ENCODE measurements at places on chromosomes 3 and 15.

DNA sequence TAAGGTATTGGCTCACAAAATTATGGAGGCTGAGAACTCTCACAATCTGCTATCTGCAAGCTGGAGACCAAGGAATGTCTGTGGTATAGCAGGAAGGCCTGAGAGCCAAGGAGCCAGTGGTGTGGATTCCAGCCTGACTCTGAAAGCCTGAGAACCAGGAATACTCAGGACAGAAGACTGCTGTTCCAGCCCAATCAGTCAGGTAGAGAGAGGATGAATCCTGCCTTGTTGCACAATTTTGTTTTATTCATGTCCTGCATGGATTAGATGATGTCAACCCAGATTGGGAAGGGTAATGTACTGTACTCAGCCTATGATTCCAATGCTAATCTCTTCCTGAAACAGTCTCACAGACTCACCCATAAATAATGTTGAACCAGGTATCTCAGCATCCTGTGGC, 312.4 kb upstream of the KCNMB2 start:
- no peak for DNase-seq
- no peaks in the 10 kb centered on the region for H3K27me3 ChIP-seq
- no peak overlapping the region for H3K4me3 ChIP-seq
- H3K36me3 ChIP-seq: no peaks in the 10 kb centered on the region
- H3K4me1 ChIP-seq: no peaks in the 10 kb centered on the region
- H3K27ac ChIP-seq: no peak overlapping the region

DNA sequence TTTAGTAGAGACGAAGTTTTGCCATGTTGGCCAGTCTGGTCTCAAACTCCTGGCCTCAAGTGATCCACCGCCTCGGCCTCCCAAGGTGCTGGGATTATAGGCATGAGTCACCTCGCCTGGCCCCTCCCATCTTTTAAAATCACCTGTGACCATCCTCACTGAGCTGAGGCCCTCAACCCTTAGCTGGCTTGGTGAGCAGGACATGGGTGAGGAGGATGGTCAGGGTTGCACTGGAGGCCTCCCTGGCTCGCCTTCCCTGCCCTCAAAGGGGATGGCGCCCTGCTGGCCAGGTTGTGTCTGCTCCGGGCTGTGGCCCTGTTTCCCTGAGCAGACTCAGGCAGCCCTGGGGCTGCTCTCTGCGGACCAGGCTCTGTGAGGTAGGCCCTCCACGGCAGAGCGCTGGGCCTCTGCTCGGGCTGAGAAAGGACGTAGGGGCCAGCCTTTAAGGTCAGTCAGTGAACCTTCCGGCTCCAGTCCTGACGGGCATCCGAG, 33.7 kb downstream of the SYNM start:
- no peak overlapping the region for H3K27ac ChIP-seq
- no peak overlapping the region for H3K4me3 ChIP-seq
- H3K4me1 ChIP-seq: peaks cover 24% of the 10 kb centered on the region
- DNase-seq: no peak
- no peaks in the 10 kb centered on the region for H3K36me3 ChIP-seq
- no peaks in the 10 kb centered on the region for H3K27me3 ChIP-seq

DNA sequence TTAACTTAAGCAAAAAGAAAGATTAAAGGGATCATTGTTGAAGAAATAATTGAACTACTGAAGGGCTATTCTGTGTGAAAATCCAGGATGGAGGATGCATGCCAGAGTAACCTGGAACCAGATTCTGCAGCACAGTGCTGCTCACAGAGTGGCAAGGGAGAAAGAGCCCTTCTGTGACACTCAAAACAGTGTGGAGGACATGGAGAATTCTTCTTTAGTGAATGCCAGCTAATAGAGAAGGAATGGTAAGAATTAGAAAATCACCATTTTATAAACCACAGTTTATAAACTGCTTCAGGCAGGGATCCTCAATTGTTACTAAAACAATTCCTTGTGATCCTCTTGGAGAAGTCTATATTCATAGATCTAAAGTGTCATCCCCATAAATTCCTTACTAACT, 70.4 kb upstream of the ARHGEF26 start:
- H3K36me3 ChIP-seq: no peaks in the 10 kb centered on the region
- H3K4me1 ChIP-seq: 0 out of 2 replicates have a peak, but pooled peaks cover under 1% of the 10 kb centered on the region
- DNase-seq: no peak
- no peak overlapping the region for H3K27ac ChIP-seq
- H3K27me3 ChIP-seq: no peaks in the 10 kb centered on the region
- no peak overlapping the region for H3K4me3 ChIP-seq

DNA sequence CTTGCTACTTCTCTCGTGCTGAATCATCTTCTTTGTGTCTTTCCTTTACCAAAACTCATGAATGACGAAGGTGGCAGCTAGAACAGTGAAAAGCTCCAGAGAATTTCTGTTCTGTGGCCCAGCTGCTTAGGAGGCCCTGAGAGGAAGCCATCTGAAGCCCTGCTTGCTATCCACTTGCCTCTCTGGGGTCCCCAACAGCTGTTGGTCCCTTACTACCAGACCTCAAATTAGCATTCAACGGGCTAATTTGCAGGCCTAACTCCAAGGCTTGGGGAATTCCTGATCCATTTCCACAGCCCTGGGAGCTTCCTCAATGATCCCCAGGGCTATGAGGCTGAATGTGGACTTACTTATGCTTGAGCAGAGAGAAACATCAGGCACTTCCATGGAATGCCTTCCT, 37.5 kb upstream of the FSTL1 start:
- no peak overlapping the region for H3K4me3 ChIP-seq
- no peaks in the 10 kb centered on the region for H3K27me3 ChIP-seq
- no peak for DNase-seq

GRCh38 chr3:174356596-174356995, 502.5 kb upstream of the NAALADL2 start:
- no peaks in the 10 kb centered on the region for H3K36me3 ChIP-seq
- H3K4me1 ChIP-seq: no peaks in the 10 kb centered on the region
- H3K27ac ChIP-seq: no peak overlapping the region
- no peak overlapping the region for H3K4me3 ChIP-seq
- H3K27me3 ChIP-seq: no peaks in the 10 kb centered on the region
- DNase-seq: no peak

DNA sequence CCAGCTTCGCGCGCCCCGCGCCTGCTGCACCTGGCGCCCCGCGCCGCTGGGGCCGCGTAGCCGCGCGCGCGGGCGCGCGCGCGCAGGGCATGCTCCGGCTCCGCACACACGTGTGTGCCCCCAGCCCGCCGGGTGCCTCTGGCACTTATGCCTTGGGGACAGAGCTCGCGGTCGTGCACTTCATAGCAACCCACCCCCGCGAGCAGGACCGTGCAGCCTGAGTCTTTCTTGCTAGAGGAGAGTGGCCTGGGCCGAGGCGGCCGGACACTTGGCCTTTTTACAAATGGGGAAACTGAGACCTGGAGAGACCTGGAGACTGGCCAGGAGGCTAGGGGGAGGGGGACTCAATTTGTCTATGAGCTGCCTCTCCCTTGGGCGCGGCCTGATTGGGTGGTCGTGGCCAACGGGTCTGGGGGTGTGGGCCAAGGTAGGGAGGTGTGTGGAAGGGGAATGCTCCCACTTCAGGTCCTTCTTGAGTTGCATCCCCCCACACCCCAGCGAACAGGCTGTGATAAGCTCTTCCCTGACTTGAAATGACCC, 562 bp downstream of the NBEAL2 start:
- 0 out of 2 replicates have a peak, but pooled peaks cover 5% of the 10 kb centered on the region for H3K27me3 ChIP-seq
- no peaks in the 10 kb centered on the region for H3K36me3 ChIP-seq

GRCh38 chr3:94416768-94417167, 353.9 kb downstream of the NSUN3 start:
- H3K27ac ChIP-seq: no peak overlapping the region
- H3K36me3 ChIP-seq: no peaks in the 10 kb centered on the region
- no peaks in the 10 kb centered on the region for H3K27me3 ChIP-seq
- no peak overlapping the region for H3K4me3 ChIP-seq

GRCh38 chr3:75242012-75242735, 422.0 kb upstream of the FRG2C start:
- no peak overlapping the region for H3K27ac ChIP-seq
- H3K36me3 ChIP-seq: no peaks in the 10 kb centered on the region
- H3K4me1 ChIP-seq: peaks cover 5% of the 10 kb centered on the region
- no peaks in the 10 kb centered on the region for H3K27me3 ChIP-seq

DNA sequence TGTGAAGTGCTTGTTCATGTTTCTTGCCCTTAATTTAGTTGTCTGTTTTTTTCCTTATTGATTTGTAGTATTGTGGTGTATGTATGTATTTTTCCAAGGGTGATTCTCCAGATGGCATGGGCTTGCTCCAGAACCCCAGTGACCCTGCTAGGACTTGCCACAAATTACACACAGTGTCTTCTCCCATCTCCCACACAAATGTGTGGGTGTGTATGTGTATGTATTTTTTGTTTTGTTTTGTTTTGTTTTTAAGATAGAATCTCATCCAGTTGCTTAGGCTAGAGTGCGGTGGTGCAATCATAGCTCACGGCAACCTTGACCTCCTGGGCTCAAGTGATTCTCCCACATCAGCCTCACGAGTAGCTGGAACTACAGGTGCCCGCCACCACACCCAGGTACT, 36.2 kb upstream of the ARID3B start:
- no peak for DNase-seq
- no peaks in the 10 kb centered on the region for H3K27me3 ChIP-seq
- H3K4me1 ChIP-seq: no peaks in the 10 kb centered on the region
- H3K27ac ChIP-seq: no peak overlapping the region

GRCh38 chr3:64808061-64808460, 120.3 kb upstream of the ADAMTS9 start:
- DNase-seq: no peak
- H3K27ac ChIP-seq: no peak overlapping the region
- H3K36me3 ChIP-seq: no peaks in the 10 kb centered on the region
- H3K27me3 ChIP-seq: no peaks in the 10 kb centered on the region
- no peak overlapping the region for H3K4me3 ChIP-seq
- H3K4me1 ChIP-seq: no peaks in the 10 kb centered on the region

GRCh38 chr3:142962520-142963233, 797 bp downstream of the PAQR9 start:
- peaks cover 49% of the 10 kb centered on the region for H3K27me3 ChIP-seq
- H3K4me3 ChIP-seq: peak overlapping the region; percentile 58
- H3K4me1 ChIP-seq: peaks cover 3% of the 10 kb centered on the region
- peak; percentile 53 for DNase-seq
- H3K36me3 ChIP-seq: no peaks in the 10 kb centered on the region
- no peak overlapping the region for H3K27ac ChIP-seq

- DNase-seq: no peak
- H3K36me3 ChIP-seq: no peaks in the 10 kb centered on the region
- H3K4me1 ChIP-seq: peaks cover 13% of the 10 kb centered on the region
- no peak overlapping the region for H3K27ac ChIP-seq
- no peaks in the 10 kb centered on the region for H3K27me3 ChIP-seq
Measured at GRCh38 chr3:4505688-4506558, 12.8 kb downstream of the ITPR1 start.

DNA sequence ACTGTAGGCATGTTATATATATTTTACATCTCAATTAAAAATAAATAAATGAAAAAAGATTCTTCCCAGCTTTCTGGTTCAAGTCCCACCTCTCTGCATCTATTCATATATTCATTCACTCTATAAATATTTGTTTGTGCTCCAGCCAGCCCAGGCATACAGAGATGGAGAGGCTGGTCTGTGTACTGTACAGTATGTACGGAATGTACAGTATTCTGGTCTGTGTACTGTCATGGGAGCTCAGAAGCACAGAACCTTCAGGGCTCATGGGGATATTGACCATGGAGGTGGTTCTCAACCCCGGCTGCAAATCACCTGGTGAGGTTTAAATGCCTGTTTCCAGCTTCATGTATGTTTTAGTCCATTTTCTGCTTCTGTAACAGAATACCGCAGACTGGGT, 13.8 kb downstream of the CORO2B start:
- no peaks in the 10 kb centered on the region for H3K4me1 ChIP-seq
- no peak for DNase-seq
- H3K27me3 ChIP-seq: no peaks in the 10 kb centered on the region
- H3K4me3 ChIP-seq: no peak overlapping the region
- no peaks in the 10 kb centered on the region for H3K36me3 ChIP-seq

GRCh38 chr3:130601442-130601971, 84.5 kb downstream of the COL6A6 start:
- DNase-seq: no peak
- no peak overlapping the region for H3K4me3 ChIP-seq
- H3K27me3 ChIP-seq: no peaks in the 10 kb centered on the region
- H3K36me3 ChIP-seq: no peaks in the 10 kb centered on the region
- H3K27ac ChIP-seq: no peak overlapping the region
- H3K4me1 ChIP-seq: no peaks in the 10 kb centered on the region

DNA sequence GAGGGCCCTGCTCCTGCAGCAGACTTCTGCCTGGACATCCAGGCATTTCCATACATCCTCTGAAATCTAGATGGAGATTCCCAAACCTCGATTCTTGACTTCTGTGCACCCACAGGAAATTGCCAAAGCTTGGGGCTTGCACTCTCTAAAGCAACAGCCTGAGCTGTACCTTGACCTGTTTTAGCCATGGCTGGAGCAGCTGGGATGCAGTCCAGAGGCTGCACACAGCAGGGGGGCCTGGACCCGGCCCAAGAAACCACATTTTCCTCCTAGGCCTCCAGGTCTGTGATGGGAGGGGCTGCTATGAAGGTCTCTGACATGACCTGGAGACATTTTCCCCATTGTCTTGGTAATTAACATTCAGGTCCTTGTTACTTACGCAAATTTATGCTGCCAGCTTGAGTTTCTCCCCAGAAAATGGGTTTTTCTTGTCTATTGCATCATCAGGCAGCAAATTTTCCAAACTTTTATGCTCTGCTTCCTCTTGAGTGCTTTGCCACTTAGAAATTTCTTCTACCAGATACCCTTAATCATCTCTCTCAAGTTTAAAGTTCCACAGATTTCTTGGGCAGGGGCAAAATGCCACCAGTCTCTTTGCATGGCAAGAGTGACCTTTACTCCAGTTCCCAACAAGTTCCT, 11.8 kb upstream of the MYO5A start:
- H3K27ac ChIP-seq: no peak overlapping the region
- H3K4me1 ChIP-seq: no peaks in the 10 kb centered on the region
- H3K36me3 ChIP-seq: no peaks in the 10 kb centered on the region
- H3K27me3 ChIP-seq: no peaks in the 10 kb centered on the region
- peak; percentile 8 for DNase-seq

DNA sequence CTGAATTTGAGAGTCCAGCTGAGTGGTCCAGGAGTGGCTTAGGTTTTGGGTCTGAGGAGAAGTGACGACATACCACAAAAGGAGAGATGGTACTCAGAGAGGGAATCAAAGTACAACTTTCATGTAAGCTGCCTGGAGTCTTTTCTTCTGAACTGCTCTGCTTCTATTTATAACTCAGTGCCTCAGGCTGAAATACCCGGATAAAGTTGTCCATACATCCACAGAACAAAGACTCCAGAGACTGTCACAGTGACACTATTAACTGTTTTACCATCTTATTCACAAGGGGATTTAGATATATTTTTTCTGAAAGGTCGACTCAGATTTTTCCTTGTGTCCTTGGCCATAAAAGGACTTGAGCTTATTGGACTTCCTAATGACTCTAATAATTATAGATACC, 264.3 kb upstream of the DNAJC19 start:
- no peaks in the 10 kb centered on the region for H3K27me3 ChIP-seq
- H3K4me3 ChIP-seq: no peak overlapping the region
- H3K36me3 ChIP-seq: no peaks in the 10 kb centered on the region
- DNase-seq: no peak
- H3K27ac ChIP-seq: no peak overlapping the region

- DNase-seq: no peak
- no peaks in the 10 kb centered on the region for H3K36me3 ChIP-seq
- H3K4me1 ChIP-seq: peaks cover 39% of the 10 kb centered on the region
- peaks cover 62% of the 10 kb centered on the region for H3K27me3 ChIP-seq
Measured at GRCh38 chr3:184379358-184380184, at the start of gene CHRD. Gene CHRD, plus strand, starts transcription at chr3:184380054. Its CDS starts 265 bp downstream, at chr3:184380319.
